H1 (cell line): ENCODE measurements at places on chromosomes 4 and X.

GRCh38 chr4:79210636-79211049, 115.2 kb downstream of the NAA11 start:
- H3K27me3 ChIP-seq = no peaks in the 10 kb centered on the region
- no peak for DNase-seq
- no peaks in the 10 kb centered on the region for H3K36me3 ChIP-seq
- H3K4me3 ChIP-seq = no peak overlapping the region

DNA sequence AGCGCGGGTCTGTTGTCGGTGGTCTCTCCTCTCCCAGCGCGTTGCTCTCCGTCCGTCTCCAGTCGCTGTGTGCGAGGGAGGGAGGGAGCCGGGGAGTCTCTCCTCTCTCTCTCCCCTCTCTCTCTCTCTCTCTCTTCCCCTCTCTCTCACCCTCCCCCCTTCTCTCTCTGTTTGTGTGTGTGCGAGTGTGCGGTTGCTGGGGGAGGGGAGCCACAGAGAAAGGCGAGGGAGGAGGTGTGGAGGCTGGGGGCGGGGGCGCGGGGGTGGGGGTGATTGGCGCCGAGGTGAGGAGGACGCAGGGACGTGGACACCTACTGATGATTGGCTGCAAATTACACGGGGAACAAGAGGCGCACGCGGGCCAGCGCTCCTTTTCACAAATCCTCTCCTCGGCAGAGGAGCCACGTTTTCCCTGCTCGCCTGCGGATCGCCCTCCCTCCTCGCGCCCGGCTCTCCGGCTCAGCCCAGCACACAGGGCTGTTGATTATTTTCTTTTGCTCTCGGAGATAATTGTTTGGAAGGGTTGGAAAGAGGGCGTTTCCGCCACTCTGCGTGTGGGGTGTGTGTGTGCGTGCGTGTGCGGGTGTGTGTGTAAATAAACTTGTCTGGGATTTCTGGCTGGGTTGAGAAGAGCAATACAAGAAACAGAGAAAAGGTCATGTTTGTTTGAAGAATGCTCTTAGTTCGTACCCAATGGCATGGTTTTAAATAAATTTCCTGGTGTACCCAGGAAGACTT, at the start of gene CXXC4:
Gene CXXC4 (minus strand): TSS at position 73 of the 738 bp plus-strand sequence. CDS start 3,092 bp downstream, outside the sequence.
- H3K4me1 ChIP-seq = no peaks in the 10 kb centered on the region
- H3K27ac ChIP-seq = peak within 1 kb of the TSS; percentile 67
- no peaks in the 10 kb centered on the region for H3K36me3 ChIP-seq
- H3K27me3 ChIP-seq = no peaks in the 10 kb centered on the region

DNA sequence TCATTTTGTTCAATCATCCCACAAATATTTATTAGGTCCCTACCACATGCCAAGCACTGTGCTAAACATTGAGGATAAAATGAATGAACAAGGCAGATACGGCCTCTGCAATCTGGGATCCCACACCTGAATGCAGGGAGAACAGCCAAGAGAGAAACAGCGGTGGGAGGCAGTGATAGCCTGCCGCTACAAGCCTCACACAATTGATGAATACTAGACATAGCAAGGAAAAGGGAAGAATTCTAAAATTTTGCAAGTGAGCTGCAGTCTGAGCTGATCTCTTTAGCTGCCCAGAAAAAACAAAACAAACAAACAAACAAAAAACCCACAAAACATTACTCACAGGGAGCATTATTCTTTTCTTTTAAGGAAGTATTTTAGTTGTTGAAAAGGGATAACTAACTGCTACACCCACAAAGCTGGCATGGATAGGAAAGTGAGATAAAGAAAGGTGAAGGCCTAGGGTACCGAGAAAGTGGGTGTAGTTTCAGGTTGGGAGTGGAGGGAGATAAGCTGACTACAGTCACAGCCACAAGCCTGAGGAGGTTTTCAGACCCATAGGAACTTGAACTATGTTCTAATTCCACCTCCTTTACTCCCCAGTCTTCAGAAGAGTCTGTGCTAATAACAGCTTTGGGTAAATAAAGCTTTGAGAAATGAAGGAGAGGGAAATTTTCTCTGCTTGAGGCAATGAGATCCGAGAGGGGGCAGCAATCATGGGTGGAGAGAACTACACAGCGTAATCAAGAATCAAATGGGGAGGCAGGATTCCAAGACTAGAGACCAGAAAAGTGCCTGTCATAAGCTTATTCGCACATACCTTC, 85.4 kb downstream of the SH3RF1 start:
- DNase-seq = no peak
- no peak overlapping the region for H3K27ac ChIP-seq
- peaks cover 4% of the 10 kb centered on the region for H3K4me1 ChIP-seq
- no peaks in the 10 kb centered on the region for H3K27me3 ChIP-seq

- H3K4me3 ChIP-seq = no peak overlapping the region
- H3K36me3 ChIP-seq = no peaks in the 10 kb centered on the region
- H3K27ac ChIP-seq = no peak overlapping the region
- no peaks in the 10 kb centered on the region for H3K27me3 ChIP-seq
Measured at GRCh38 chr4:6071959-6072720, 53.9 kb upstream of the C4orf50 start.

- no peak for DNase-seq
- H3K27ac ChIP-seq = no peak overlapping the region
- H3K4me3 ChIP-seq = no peak overlapping the region
- no peaks in the 10 kb centered on the region for H3K27me3 ChIP-seq
Measured at GRCh38 chr4:89949782-89950387, 55.2 kb downstream of the MMRN1 start.

DNA sequence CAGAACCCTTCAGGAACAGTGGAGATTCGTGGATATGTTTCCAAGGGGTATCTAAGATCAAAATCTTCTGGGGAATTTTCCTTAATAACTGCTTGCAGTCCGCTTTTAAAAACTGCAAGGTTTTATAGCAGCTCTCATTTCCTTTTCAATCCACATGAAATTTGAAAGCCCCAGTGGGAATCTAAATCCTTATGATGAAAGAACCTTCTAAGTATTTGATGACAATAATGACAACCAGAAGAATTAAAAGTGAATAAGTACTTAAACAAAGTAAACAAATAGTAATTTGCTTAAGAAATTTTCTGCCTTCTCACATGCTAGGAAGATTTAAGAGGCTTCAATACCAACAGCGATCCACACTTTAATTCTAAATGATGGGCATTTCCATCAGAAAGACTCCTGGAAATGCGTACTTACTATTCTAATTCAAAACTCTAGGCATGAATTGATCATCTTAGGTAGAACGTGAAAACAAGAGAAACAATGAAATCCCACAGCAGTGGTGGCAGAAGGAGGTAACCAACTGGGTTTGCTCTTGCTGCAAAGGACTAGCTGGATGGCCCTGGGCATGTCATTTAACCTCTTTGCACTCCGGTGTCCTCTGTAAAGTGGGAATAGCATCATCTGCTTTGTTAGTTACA, 37.6 kb upstream of the S100G start:
- H3K27ac ChIP-seq = no peak overlapping the region
- no peaks in the 10 kb centered on the region for H3K4me1 ChIP-seq
- H3K36me3 ChIP-seq = peaks cover 8% of the 10 kb centered on the region
- no peak for DNase-seq

DNA sequence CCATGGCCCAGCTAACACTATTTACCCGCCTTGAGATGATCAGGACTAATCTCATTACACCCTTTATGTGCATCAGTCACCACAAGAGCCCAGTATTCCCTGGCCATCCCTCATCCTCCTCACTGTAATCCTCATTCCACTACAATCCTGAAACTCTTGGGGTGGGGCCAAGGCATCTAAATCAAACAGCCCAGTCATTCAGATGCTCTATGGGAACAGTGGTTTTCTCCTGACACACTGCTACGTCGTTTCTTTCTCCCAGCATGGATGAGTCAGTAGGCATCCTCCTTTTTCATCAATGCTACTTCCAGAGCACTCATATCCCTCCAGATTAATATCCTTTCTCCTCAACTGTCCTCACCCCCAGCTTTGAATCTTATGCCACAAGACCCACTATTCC, 5.6 kb downstream of the SDAD1 start:
- no peaks in the 10 kb centered on the region for H3K27me3 ChIP-seq
- no peak overlapping the region for H3K4me3 ChIP-seq
- peaks cover 4% of the 10 kb centered on the region for H3K36me3 ChIP-seq
- H3K4me1 ChIP-seq = peaks cover 4% of the 10 kb centered on the region
- DNase-seq = no peak
- no peak overlapping the region for H3K27ac ChIP-seq

- H3K36me3 ChIP-seq = no peaks in the 10 kb centered on the region
- H3K4me1 ChIP-seq = peaks cover 6% of the 10 kb centered on the region; the same call in 1 of the 2 replicates
- H3K27ac ChIP-seq = no peak overlapping the region
- H3K27me3 ChIP-seq = 0 out of 2 replicates have a peak, but pooled peaks cover 4% of the 10 kb centered on the region
- DNase-seq = no peak
Measured at GRCh38 chr4:184099535-184099966, 118.1 kb downstream of the ENPP6 start.

- H3K27ac ChIP-seq = no peak overlapping the region
- H3K4me1 ChIP-seq = peaks cover 12% of the 10 kb centered on the region
- peaks cover 62% of the 10 kb centered on the region for H3K27me3 ChIP-seq
Measured at GRCh38 chrX:644304-645281, 14.0 kb downstream of the SHOX start.

- no peak overlapping the region for H3K27ac ChIP-seq
- DNase-seq = no peak
- H3K4me1 ChIP-seq = no peaks in the 10 kb centered on the region
- H3K27me3 ChIP-seq = no peaks in the 10 kb centered on the region
Measured at GRCh38 chrX:3026074-3026815, 15.0 kb upstream of the ARSF start.

DNA sequence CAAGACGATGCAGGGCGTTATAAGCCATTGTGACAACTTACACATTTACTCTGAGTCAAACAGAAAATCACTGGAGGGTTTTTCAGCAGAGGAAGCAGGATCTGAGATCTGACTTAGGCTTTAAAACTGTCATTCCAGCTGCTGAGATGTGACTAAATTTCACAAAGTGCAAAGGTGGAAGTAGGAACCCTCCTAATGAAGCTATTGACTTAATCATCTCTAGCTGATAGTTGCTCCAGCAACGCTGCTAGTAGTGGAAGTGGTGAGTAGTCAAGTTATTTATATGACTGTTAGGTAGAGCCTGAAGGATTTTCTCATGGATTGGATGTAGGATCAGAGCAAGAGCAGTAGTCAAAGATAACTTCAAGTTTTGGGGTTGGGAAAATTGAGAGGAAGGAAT, 218.6 kb downstream of the GRID2 start:
- no peak for DNase-seq
- H3K4me1 ChIP-seq = peaks cover 17% of the 10 kb centered on the region
- H3K4me3 ChIP-seq = no peak overlapping the region
- H3K27ac ChIP-seq = no peak overlapping the region
- H3K27me3 ChIP-seq = no peaks in the 10 kb centered on the region

DNA sequence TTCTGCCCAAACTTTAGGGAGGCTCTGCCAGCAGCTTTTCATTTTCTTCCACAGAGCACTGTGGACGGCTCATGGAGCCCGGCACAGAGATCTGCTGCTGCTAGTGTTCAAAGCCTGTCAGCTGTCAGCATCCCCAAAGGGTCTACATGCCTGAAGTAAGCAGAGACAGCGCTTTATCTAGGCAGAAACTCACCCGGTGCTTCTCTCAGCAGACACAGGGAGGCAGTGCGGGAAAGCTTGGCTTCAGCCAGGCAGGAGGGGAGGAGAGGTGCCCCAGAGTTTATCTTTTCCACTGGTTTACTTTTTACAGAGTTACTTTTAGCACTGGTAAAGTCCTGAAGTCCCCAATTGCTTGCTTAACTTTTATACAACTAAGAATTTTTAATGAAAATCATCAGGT, 339.3 kb downstream of the NKX6-1 start:
- H3K4me1 ChIP-seq = peaks cover 4% of the 10 kb centered on the region
- DNase-seq = peak; percentile 47
- no peak overlapping the region for H3K4me3 ChIP-seq

GRCh38 chr4:6271701-6272465, 2.2 kb downstream of the WFS1 start:
- no peaks in the 10 kb centered on the region for H3K36me3 ChIP-seq
- H3K27ac ChIP-seq = no peak overlapping the region
- peaks cover 4% of the 10 kb centered on the region for H3K4me1 ChIP-seq
- no peaks in the 10 kb centered on the region for H3K27me3 ChIP-seq
- H3K4me3 ChIP-seq = no peak overlapping the region

DNA sequence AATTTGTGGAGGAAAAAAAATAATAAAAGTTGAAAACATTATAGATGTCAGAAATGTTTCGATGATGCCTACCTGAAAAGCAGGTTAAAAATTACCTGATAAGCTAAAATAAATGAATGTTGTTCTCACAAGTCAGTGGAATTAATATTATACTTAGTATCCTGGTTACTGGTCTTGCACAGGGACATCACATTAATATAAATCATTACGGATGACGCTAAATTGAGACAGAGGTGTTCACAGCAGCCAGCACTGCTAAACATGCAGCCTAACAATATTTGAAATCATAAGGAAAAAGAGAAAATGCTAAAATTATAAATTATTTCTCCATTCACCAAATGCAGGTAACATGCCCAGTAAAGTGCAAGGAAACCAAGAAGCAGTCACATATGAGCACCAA, 1130.0 kb downstream of the STPG2 start:
- H3K27ac ChIP-seq = no peak overlapping the region
- H3K36me3 ChIP-seq = no peaks in the 10 kb centered on the region
- no peak overlapping the region for H3K4me3 ChIP-seq
- H3K27me3 ChIP-seq = no peaks in the 10 kb centered on the region

DNA sequence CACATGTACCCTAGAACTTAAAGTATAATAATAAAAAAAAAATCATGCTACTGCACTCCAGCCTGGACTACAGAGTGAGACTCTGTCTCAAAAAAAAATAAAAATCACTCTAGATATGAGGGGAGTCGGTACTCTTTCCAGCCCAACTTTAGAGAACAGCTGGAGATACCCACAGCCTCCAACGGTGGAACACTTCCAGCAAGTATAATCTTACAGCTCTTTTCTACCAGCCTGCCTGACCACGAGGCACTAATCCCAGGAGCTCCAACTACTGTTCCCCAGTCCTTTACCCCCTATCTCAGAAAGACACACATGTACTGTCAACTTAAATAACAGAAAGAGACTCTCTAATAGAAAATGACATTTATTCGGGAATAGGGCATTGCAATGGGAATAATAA, 46.8 kb downstream of the STEEP1 start:
- no peak for DNase-seq
- no peak overlapping the region for H3K4me3 ChIP-seq
- H3K36me3 ChIP-seq = no peaks in the 10 kb centered on the region
- no peaks in the 10 kb centered on the region for H3K27me3 ChIP-seq
- H3K4me1 ChIP-seq = no peaks in the 10 kb centered on the region

- no peaks in the 10 kb centered on the region for H3K4me1 ChIP-seq
- no peak within 1 kb of the TSS for H3K4me3 ChIP-seq
- no peak for DNase-seq
- no peak within 1 kb of the TSS for H3K27ac ChIP-seq
Measured at GRCh38 chrX:41688835-41689234, at the start of gene GPR34. Gene GPR34, plus strand, starts transcription at chrX:41688973. Its CDS starts 6,661 bp downstream, at chrX:41695634.

- H3K4me1 ChIP-seq = no peaks in the 10 kb centered on the region
- no peaks in the 10 kb centered on the region for H3K27me3 ChIP-seq
- H3K4me3 ChIP-seq = no peak overlapping the region
Measured at GRCh38 chr4:38179690-38180377, 219.6 kb downstream of the PTTG2 start.

DNA sequence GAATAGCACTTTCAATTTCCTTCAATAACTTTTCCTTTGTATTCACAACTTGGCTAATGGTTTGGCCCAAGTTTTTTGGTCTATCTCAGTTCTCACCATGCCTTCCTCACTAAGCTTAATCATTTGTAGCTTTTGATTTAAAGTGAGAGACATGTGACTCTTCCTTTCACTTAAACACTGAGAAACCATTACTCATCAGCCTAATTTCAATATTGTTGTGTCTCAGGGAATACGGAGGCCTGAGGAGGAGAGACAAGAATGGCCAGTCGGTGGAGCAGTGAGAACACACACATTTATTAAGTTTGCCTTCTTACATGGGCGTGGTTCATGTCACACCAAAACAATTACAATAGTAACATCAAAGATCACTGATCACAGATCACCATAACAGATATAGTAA, 56.7 kb downstream of the TSPAN5 start:
- no peak overlapping the region for H3K4me3 ChIP-seq
- H3K4me1 ChIP-seq = peaks cover 7% of the 10 kb centered on the region
- no peak for DNase-seq
- no peak overlapping the region for H3K27ac ChIP-seq
- no peaks in the 10 kb centered on the region for H3K27me3 ChIP-seq
